Myocyte (in vitro differentiated cells): ENCODE measurements at places on chromosomes 4 and X.
A peak's percentile ranks its signal among the peaks of the same experiment; 100 is the strongest.

- no peak for DNase-seq
These were observed 53.4 kb upstream of the PITX2 start for GRCh38 chr4:110676241-110676640.

DNA sequence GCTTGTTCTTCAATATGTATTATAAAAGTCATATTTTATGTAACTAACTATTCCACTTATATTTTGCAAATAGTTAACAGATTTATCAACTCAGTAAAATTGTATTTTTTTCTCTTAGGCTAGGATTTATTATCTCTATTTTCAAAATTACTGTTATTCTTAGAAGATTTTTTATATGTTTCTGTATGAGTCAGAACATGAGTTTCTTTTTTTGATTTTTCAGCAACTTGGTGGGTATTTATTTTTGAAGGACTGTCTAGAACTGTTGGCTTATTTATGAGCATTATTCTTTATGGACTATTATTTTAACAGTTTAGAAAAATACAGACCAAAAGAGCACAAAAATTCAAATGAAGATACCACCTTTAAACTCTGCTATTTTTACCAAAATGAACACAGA, 6.8 kb downstream of the AIMP1 start:
- DNase-seq, result no peak

- no peak for DNase-seq
These were observed 16.5 kb upstream of the MID1 start for GRCh38 chrX:10636851-10637250.

GRCh38 chr4:36614011-36614410, 332.6 kb downstream of the DTHD1 start:
- no peak for DNase-seq

GRCh38 chrX:130264573-130264972, 4.1 kb downstream of the ZNF280C start:
- DNase-seq, result no peak

- no peak for DNase-seq
These were observed 324.7 kb downstream of the LDB2 start for GRCh38 chr4:16573739-16574138.

DNA sequence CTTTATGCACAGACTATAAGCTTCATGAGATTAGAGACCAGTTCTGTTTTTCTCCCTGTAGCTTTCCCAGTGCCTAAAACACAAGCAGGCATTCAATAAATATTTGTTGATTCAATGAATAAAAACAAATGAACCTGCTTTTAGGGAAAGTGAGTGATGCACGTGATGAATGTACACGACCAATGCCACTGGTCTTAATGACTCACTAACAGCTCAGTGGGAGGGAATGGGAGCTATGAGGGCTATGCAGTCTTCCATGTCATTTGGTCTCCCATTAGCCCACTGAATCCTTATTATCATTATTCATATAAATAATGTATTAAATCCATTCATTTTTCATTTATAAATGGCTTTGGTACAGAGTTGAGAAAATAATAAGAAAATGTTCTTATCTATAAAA, 247.4 kb downstream of the FBXO8 start:
- DNase-seq, result no peak

- no peak for DNase-seq
These were observed 6.2 kb downstream of the ZNF275 start for GRCh38 chrX:153340111-153340510.

DNA sequence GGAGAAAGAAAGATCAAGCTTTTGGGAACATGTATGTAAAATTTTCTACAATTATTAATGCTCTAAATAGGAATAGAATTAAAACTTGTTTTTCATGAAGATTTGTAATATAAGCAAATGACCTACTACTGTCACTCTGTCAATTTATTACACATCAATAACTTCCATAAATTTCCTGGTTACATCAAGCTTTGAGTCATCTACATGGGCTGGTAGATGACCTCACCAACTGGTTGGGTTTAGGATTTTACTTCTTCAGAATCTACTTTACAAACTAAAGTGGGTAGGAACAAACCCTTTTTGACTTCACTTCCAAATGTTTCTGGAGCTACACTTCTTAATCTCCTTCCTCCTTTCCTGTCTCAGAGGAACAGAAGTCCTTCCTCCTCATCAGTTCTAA, 12.0 kb upstream of the LRAT start:
- DNase-seq, result no peak

GRCh38 chr4:187256897-187257296, 533.2 kb upstream of the FAT1 start:
- DNase-seq, result no peak

GRCh38 chr4:907691-908425, 24.3 kb downstream of the GAK start:
- no peak for DNase-seq

GRCh38 chr4:14837860-14838259, 164.4 kb upstream of the CPEB2 start:
- peak; percentile 38 for DNase-seq

- no peak for DNase-seq
These were observed 516.6 kb downstream of the PCDH18 start for GRCh38 chr4:137015426-137016409.

- DNase-seq, result no peak
These were observed 14.0 kb upstream of the ARHGAP10 start for GRCh38 chr4:147717878-147718277.

- no peak for DNase-seq
These were observed 34.4 kb upstream of the RTL3 start for GRCh38 chrX:78693536-78693935.

- DNase-seq, result no peak
These were observed 5.1 kb downstream of the MXD4 start for GRCh38 chr4:2256781-2257191.

GRCh38 chr4:87118826-87119225, 101.6 kb downstream of the KLHL8 start:
- no peak for DNase-seq

DNA sequence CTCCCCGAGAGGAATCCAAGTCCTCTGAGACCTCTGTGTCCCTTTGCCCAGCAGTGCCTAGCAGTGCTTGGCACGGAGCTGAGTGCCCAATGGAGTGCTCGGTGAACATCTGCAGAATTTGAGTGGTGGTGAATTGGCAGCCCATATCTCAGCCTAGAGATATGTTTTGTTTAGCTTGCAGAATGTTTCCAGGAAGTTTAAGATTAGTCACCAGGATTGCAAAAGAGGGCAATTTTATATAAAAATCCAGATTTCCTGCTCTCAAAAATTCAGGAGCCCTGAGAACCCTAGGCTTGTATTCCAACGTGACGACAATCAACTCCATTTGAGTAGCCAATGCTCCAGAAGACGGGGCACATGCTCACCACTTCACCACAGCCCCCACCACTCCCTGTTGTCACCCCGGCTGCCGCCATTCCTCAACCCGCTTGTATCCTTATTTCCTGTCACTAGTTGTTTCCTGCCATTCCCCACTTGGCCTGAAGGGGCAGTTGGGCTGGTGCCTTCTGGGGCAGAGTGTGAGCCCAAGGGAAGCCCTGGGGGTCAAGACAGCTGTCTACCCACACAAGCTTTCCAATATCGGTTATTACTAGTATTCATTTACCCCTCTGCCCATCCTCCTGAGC, 116.9 kb downstream of the EFNB1 start:
- no peak for DNase-seq

DNA sequence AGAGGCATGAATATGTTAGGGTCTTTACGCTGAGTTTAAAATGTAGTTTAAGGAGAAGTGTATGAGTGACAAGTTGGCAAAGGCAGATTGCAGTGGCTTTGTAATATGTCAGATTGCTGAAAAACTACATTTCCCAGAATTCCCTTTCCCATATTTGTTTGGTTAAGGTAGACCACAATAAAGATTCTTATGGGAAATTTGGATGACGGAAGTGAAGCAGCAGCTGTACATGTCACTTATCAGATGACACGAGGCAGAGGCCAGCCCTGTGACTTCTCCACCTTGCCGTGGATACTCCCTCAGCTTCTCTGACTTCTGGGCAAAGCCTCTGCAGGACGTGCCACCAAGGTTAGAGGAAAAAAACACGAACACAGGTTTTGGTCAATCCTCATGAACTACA, 229.7 kb upstream of the DKK2 start:
- DNase-seq, result no peak

GRCh38 chr4:11729548-11729947, 300.9 kb upstream of the HS3ST1 start:
- DNase-seq, result no peak

GRCh38 chrX:136259543-136259942, 8.3 kb upstream of the MAP7D3 start:
- no peak for DNase-seq

- DNase-seq, result no peak
These were observed 891.5 kb downstream of the NLGN4X start for GRCh38 chrX:5337160-5337559.

GRCh38 chrX:101759000-101759399, 99.3 kb upstream of the ARMCX2 start:
- peak; percentile 57 for DNase-seq

GRCh38 chrX:85113746-85114145, 110.1 kb downstream of the APOOL start:
- DNase-seq, result no peak
